ENCODE measurements at places on chromosomes 11 and 22.

DNA sequence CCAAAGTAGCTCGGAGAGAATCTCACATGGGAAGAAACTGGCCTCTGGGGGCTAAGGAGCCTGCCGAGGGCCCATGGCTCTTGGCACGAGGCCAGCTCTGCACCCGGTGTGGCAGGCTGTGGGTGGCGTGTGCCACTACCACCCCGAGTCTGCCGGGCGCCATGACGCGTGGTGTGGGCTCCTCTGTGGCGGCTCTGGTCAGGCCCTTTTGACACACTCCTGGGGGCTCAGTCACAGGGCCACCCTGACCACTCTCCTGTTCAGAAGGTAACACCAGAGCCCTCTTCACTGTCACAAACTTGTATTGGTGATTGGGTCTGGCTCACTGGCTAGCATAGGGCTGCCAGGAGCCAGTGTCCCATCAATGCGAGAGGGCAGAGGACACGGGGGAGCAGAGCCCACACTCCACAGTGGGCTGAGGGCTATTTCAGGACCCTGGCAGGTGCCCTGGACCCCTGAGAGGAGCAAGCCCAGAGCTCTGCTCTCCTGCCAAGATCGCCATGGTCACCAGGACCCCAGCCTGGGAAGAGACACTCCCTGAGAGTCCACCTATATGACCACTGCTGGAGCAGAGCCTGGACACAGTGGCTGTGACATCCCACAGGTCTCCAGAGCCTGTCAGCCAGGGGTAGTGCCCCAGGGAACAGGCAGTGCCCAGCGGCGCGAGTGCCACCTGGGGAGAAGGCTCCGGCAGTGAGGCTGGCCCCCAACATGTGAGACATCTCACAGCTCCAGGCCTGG, 8.6 kb upstream of the PPM1F start:
- no peak for DNase-seq

DNA sequence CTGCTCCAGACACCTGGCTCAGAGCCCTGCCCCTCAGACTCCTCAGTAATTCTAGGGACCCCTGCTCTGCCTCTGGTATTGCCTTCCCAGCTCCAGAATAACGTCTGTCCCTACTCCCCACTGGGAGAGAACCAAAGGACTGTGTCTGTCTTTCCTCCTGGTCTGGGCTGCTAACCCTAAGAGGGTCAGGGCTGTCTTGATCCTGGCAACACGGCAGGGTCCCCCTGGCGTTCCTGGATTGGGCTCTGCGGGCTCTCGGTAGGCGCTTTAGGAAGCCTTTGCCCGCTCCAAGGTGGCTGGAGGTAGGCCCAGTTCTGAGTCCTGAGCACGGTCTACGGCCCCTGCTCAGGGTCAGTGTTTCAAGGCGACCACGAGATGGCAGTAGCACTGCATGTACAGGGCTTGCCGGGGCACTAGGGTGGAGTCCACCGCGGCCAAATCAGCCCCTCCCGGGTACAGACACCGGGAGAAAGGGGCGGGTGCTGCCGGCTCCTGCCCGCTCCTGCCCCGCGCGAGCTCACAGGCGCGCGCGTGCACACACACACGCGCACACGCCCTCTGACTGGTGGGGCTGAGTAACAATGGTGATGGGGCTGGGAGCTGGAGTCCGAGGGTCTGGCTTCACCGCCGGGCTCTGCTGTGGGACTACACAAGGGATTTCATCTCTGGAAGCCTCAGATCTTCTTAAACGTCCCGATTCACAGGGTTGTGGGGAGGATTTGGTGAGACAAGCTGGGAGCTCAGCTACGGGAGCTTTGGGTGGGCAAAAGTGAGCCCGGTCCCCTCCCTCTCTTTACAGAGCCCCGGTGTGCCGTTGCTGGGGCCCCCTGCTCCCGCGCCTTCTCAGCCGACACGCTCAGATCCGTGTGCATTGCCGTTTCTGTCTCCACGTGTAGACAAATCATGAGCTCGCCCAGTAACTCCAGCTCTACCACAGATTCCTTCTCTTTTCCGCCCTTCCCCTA, 30.1 kb upstream of the HMOX1 start:
- DNase-seq: peak; percentile 78

DNA sequence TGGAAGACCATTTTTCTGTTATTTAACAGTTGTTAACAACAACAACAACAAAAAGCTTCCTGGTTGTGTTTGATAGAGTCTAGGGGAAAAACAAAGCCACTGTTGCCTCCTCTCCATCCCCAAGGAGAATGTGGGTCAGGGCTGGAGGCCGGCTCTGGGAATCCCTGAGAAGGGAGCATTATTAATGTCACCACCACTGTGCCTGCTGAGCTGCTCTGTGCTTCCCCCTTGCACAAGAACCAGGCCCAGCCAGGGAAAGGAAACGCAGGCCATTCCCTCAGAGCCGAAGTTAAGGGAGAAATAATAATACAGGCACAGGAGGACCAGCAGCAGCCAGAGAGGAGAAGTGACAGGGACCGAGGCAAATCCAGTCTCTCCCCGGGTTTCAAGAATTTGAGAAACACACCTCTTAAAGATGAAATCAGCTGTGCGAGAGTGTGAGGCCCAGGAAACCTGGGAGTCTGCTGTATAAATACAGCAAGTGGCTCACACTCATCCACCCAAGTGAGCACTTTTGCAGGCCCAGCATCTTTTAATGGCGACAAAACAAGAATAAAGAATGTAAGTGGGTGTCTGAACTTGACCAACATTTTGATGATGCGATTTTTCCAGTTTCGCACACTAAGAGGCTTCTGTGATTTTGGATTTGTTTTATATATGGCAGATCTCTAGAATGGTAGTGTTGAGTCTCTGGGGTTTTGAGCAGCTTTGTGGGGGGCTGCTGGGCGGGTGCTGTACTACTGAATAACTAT, 539.2 kb downstream of the NTM start:
- DNase-seq: no peak

GRCh38 chr11:110491577-110492320, 62.0 kb downstream of the FDX1 start:
- DNase-seq: no peak

DNA sequence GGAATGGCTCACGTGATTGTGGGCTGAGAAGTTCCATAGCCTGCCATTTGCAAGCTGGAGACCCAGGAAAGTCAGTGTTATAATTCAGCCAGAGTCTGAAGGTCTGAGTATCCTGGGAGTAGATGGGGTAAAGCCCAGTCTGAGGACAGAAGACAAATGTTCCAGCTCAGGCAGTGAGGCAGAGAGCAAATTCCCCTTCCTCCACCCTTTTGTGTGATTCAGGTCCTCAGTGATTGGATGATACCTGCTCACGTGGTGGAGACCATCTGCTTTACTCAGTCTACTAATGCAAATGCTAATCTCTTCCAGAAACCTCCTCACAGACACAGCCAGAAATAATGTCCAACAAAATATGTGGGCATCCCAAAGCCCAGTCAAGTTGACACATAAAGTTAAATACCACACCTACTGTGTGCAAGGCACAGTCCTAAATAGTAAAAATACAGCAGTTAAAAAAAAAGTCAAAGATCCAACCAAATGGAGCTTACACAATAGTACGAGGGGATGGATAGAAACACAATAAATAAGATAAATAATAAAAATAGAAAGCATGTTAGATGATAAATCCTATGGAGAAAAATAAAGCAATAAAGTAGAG, 13.2 kb upstream of the APOL6 start:
- DNase-seq: no peak

DNA sequence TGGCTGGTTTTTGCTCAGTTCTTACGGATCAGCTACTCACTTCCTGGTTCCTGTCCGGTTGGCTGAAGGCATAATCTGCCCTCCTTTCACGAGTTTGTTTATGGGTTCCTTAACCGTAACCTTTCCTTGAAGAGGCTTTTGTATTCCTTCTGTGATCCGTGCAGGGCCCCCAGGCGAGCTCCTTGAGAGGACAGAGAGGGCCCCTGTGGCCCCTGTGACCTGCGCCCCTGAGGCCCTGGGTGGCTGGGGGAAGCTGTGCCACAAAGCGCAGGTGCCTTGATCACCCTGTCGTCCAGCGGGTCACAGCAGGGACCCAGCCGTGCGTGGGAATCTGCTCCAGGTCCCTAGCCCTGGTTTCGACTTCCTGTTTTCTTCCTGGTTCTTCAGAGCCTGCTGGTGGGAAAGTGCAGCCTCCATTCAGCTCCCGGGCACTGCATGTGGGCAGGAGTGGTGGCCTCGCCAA, 27.8 kb upstream of the FADD start:
- no peak for DNase-seq

- DNase-seq: no peak
These were observed 4.6 kb downstream of the TMEM86A start for GRCh38 chr11:18703001-18703763.

Data from NCI-H345 (cell line).